Hippocampal formation (tissue), 2 donors: ENCODE measurements at places on chromosomes 2 and 18.

DNA sequence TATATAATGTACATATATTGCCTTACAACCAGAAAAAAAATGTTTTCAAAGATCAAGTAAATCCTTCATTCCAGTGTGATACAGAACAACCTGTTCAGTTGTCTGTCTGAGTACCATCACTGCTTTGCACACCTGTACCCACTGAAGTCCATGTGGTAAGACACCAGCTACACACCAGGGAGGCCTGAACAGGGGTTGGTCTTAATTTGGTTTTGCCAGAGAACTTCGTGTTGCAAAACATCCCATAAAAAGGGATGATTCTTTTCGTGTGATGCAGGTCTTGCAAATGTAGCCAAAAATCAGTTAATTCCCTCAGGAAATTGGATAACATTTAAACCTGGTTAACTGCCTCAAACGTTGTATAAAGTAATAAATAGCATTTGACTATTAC is 73.7 kb upstream of the SLC1A4 start:
- no peak for DNase-seq

DNA sequence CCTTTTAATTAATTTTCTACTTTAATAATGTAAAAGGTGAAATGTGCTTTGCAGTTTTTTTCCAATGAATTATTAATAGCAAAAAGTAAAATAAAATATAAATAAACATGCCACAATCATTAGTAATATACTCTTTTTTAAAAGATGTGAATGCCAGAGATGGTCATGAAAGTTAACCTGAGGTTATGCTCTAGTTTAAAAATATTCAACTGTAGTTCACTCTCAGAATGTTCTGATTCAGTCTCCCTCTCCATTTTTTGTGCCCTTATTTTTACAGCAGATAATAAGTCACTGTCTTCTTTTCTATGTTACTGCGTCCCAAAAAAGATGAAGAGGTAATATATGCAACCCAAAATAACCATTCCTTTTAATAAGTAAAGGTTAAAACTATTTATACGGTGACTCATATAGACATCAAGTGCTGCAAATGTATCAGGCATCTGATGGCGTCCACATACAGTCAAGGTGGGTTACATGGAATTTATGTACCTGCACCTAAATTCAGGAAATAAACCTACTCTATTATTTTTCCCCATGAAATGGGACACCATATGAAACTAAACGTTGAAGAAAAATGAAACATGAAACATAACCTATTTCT is 153.6 kb upstream of the ZNF804A start:
- no peak for DNase-seq

- DNase-seq: no peak
These were observed 2.8 kb upstream of the PPP4R3B start for GRCh38 chr2:55620123-55620779.

GRCh38 chr2:240396623-240397541 is 38.6 kb upstream of the GPC1 start:
- no peak for DNase-seq

- DNase-seq: no peak
These were observed 392.1 kb downstream of the TDRD15 start for GRCh38 chr2:21515903-21516302.

DNA sequence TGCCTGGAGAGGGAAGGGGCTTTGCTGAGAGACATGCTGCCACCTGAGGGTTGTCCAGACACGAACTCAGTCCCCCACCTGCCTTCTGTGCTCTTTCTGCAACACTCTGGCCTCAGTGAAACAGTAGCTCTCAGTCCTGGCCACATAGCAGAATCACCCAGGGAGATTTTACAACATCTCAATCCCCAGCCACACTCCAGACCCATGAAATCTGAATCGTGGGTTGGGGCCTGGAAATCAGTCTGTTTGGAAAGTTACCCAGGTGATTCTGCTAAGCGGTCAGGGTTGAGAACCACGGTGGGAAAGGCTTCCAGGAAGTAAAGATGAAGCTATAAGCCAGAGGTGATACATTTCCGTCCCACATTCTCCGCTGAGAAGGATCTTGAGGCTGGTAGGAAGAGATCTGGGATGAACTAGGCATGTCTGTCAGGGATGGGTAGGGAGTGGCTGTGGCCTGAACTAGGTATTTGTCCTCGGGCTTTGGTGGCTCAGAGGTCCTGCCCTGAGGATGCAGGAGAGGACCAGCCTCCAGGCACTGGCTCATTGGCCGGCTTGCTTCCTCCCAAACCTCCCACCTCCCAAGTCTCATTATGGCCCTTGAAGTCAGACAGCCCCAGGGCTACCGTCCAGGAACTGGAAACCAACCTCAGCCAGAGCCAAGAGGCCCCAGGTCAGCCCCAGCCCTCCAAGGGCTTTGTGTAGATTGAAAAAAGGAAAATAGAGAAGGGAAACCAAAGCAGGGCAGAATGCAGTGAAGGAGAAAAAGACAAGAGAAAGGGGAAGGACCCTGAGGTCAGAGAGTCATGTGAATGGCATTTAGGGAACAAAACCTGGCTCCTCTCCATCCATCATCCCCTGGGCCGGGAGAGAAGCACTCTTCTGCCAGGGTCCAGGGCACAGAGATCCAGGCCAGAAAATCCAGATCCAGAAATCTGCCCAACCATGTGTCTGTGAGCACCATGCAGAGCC is 119.6 kb downstream of the ZFP36L2 start:
- peak; percentile 58 for DNase-seq

GRCh38 chr2:166335284-166335683 is 40.5 kb downstream of the SCN9A start:
- DNase-seq: no peak

DNA sequence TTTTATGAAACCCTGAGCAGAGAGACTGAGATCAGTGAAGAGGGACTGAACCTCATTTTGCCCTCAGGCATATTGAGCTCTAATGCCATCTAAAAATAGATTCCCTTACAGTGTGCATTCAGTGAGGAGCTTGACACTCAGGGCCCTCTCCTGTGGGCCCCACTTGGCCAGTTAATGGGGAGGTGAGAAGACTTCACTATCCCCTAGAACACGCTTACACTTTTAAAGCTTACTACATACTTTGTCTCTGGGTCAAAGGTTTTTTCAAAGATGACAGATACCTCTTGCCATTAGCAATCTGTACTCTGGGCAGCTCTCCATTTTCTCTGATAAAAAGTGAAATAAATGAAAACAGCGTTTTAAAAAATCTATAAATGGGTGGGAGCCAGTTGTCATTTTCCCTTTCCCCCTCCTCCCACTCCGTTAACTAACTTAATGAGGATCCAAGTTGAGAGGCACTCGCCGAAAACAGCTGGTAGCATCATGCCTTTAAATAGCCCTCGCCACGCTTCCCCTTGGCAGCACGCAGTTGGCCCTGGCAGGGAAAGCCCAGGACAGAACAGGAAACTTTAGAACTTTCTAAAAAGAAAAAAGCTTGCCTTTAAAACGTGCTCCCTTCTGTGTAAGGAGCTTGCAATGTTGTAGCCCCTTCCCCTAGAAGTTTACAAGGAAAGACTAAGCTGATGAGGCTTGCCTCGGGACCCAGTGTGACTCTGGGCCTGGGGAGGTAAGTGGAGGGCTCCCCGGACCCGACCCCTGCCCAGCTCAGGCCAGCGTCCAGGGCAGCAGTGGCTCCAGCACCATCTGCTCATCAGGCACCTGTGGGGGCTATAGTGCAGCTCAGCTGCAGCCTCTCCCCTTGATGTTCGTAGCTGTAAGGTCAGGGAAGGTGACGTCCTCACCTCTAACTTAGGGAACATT is 58.8 kb upstream of the FOSL2 start:
- no peak for DNase-seq

DNA sequence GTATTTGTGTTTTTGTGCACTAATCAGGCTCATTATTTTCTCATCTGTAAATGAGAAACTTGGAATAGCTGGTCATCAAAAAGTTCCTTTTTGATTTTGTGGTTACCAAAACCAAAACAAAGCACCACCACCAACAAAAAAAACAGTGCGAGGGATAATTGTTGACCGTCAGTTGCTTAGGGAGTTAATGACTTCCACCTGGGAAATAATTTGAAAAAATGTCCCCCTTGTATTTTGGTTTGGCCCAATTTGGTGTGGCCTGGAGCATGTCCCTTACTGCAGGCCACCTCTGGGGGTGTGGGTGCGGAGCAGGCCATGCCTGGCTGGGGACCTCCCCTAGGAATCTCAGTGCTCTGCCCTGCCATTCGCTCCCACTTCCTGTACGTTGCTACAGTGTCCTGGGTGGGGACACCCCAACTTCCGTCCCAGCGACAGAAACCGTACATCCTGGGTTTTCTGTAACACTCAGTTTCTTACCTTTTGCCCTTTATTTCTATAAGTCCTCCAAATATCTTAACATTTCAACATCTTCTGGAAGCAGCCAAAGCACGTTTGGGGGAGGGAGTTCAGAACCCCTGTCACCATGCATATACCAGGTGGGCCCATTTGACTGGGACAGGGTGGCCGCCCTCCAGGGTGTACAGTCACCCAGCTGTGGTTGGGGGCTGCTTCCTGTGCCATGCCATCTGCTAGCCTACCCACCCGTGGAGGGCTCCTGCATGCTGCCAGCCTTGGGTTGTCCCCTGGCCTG is 31.3 kb downstream of the NCK2 start:
- no peak for DNase-seq

DNA sequence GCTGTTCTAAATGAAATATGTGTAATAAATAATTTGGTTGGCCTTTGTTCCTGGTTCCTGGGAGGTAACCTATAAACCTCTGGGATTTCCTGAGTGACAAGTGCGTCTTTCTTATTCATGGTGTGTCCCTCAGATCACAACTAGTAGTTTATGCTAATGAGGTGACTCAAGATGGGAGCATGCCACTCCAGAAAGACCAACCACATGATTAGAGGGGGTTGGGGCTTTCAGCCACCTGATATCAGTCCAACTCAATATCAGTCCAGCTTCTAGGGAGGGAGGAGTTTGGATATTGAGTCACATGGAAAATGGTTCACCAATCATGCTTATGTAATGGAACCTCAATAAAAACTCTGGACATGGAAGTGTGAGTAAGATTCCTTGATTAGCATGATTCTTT is 96.6 kb downstream of the QPCT start:
- no peak for DNase-seq

- no peak for DNase-seq
These were observed 76.4 kb upstream of the MGAT5 start for GRCh38 chr2:134177351-134177931.

GRCh38 chr2:39708003-39708402 is 42.3 kb downstream of the TMEM178A start:
- DNase-seq: no peak

DNA sequence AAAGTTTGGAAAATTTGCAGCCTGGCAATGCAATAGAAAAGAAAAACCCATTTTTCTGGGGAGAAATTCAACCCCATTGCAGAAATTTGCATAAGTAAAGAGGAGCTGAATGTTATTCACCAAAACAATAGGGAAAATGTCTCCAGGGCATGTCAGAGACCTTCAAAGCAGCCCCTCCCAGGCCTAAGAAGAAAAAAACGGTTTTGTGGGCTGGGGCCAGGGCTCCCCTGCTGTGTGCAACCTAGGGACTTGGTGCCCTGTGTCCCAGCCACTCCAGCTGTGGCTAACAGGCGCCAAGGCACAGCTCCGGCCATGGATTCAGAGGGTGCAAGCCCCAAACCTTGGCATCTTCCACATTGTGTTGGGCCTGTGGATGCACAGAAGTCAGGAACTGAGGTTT is 224.5 kb downstream of the TXNL1 start:
- no peak for DNase-seq

DNA sequence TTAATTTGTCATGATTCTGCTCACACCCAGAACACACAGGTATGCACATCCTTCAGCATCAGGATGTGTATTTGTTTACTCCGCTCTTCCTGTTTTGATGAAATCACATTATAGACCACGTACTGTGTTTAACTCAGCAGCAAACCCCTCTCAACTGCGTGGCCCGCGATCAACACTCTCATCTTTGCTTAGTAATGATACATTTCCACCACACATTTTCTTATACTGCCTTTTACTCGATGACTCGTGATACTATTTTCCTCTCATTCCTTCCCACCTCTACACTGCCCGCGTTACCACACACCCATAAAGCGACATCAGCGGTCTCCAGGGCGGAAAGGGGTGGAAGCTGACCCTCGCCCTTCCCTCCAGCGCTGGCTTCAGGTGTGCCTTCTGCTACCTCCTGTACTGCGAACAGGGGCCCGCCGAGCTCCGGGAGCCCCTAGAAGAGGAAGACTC is 1.3 kb downstream of the NETO1 start:
- DNase-seq: no peak

- no peak for DNase-seq
These were observed 136.2 kb upstream of the ARHGAP28 start for GRCh38 chr18:6593142-6593885.

DNA sequence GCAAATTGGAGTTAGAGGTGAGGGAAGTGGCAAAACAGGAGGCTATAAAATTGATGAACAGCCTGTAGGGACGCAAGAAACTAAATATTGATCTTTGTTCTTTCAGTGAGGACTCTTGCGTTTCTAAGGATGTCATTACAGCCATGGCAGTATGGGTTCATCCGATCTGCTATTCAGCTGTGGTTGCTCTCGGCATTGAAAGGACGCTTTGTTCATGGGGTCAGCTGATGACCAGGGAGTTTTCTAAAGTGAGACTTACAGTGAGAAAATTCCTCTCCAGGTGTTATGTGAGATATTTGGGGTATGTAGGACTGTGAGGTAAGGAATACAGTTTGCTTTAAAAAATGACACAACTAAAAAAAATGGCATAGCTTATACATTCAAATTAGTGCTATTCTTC is 52.7 kb upstream of the PELI1 start:
- DNase-seq: no peak

DNA sequence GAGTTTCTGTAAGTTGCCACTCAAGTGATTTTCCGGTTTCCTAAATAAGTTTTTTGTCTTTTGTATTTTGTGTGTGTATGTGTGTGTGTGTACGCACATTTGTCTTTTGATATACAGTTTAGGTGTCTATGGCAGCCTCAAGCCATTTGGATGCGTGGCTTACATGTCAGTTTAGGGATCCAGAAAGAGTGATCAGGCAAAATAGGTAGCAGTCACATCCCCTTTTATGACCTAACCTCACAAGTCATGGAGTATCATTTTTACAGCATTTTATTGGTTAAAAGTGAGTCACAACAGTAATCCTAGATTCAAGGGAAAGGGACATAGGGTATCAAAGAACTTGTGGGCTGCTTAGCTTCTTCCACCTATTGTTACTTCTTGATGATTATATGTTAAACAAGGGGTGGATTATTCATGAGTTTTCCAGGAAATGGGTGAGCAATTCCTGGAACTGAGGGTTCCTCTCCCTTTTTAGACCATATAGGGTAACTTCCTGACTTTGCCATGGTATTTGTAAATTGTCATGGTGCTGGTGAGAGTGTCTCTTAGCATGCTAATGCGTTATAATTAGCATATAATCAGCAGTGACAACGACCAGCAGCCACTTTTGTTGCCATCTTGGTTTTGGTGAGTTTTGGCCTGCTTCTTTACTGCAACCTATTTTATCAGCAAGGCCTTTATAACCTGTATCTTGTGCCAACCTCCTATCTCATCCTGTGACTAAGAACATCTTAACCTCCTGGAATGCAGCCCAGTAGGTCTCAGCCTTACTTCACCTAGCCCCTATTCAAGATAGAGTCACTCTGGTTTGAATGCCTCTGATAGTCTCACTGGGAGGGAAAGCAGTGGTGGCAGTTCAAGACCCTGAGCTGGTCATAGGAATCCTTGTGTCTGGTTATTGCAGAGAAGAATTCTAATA is 8.6 kb upstream of the SOCS6 start:
- no peak for DNase-seq

- DNase-seq: no peak
These were observed 17.1 kb upstream of the ANKRD62 start for GRCh38 chr18:12076424-12077140.

- DNase-seq: no peak
These were observed 2.1 kb downstream of the PPP3R1 start for GRCh38 chr2:68250196-68250595.

GRCh38 chr2:173963817-173964564 is 1.2 kb downstream of the SP3 start:
- DNase-seq: peak; percentile 94
